ENCODE measurements at places on chromosomes 3 and 15. TPM values are rescaled to one million over a fixed set of nuclear protein-coding genes. Genes with fewer than 3 reads are reported as not detected.

RARB gene
- not detected for total RNA-seq

ST3GAL6 gene
- total RNA-seq, result not detected

GJD2 gene
- not detected for total RNA-seq

PLCB2 gene
- total RNA-seq, result 65.3 TPM

- no peaks in the 10 kb centered on the region for H3K36me3 ChIP-seq
- no peak overlapping the region for H3K27ac ChIP-seq
- no peaks in the 10 kb centered on the region for H3K4me1 ChIP-seq
- H3K27me3 ChIP-seq, result peaks cover 4% of the 10 kb centered on the region
- no peak overlapping the region for H3K4me3 ChIP-seq
- no peak for DNase-seq
Measured at GRCh38 chr3:53566461-53567145, 72.2 kb downstream of the CACNA1D start.

DNA sequence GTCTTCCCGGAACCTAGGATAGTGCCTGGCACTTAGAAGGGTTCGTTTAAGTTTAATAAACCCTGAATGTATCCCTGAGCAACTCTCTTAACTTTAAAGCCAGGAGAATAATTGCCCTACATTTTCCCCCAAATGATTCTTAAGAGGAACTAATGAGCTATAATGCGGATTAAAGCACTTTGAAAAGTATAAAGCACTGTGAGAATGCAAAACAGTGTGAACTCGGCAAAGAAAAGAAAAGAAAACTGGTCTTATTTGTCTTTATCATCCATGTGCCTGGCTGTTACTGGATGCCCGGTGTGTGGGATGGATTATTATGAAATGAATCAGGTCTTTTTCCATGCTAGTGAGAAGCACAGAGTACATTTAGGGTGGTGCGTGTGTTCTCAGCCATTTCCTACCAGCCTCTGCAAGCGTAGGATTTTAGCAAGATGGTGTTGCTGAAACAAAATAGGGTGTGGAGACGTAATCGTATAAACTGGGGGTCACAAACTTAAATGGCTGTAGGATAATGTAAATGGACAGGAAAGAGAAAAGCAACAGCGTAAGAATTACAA lies 983 bp downstream of the KBTBD12 start:
- no peak overlapping the region for H3K4me3 ChIP-seq
- no peaks in the 10 kb centered on the region for H3K36me3 ChIP-seq
- H3K27me3 ChIP-seq, result peaks cover 48% of the 10 kb centered on the region
- DNase-seq, result no peak

DNA sequence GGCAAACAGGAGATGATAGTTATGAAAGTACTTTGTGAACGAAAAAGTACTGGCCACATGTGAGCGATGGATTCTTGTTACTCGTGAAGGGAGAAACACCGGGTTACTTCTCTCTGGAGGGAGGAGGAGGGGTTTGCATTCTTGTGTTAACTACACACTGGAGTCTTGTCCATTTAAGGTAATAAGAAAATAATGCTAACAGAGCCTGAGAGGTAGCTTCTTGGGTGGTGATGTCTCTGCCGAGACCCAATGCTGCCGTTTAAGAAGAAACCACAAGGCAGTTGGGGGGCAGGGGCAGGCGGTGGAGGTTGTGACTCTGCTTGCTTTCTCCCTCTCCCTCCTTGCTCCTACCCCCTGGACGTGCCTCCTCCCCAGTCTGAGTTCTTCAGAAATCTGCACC lies 100.9 kb upstream of the ROPN1 start:
- H3K27me3 ChIP-seq, result peaks cover 21% of the 10 kb centered on the region
- no peak overlapping the region for H3K27ac ChIP-seq
- no peak overlapping the region for H3K4me3 ChIP-seq

DNA sequence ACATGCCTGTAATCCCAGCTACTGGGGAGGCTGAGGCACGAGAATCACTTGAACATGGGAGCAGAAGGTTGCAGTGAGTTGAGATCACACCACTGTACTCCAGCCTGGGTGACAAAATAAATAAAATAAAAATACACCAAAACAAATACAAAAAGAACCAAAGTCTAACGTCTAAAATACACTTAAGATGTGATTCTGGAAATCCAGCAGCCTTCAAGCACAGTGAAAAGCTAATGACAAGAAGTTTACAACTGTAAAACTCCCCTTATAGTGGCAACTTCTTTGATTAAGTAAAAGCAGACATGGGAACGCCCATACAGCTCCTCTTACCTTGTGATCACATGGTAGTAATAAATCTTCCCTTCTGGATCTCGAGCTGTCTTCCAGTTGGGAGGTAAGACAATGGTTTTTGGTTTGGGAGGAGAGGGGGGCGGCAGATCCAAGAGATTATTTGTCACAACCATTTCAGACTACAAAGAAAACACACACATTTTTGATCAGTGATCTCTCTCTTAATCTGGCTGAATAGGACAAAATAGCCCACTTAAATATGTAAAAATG lies 62.8 kb downstream of the NBEAL2 start:
- DNase-seq, result no peak
- H3K4me1 ChIP-seq, result peaks cover 24% of the 10 kb centered on the region
- H3K27ac ChIP-seq, result no peak overlapping the region
- no peaks in the 10 kb centered on the region for H3K27me3 ChIP-seq
- no peak overlapping the region for H3K4me3 ChIP-seq

- peaks cover 27% of the 10 kb centered on the region for H3K27me3 ChIP-seq
- H3K4me1 ChIP-seq, result peaks cover 10% of the 10 kb centered on the region
- no peaks in the 10 kb centered on the region for H3K36me3 ChIP-seq
Measured at GRCh38 chr3:135964160-135964955, 1.2 kb upstream of the PPP2R3A start.

DNA sequence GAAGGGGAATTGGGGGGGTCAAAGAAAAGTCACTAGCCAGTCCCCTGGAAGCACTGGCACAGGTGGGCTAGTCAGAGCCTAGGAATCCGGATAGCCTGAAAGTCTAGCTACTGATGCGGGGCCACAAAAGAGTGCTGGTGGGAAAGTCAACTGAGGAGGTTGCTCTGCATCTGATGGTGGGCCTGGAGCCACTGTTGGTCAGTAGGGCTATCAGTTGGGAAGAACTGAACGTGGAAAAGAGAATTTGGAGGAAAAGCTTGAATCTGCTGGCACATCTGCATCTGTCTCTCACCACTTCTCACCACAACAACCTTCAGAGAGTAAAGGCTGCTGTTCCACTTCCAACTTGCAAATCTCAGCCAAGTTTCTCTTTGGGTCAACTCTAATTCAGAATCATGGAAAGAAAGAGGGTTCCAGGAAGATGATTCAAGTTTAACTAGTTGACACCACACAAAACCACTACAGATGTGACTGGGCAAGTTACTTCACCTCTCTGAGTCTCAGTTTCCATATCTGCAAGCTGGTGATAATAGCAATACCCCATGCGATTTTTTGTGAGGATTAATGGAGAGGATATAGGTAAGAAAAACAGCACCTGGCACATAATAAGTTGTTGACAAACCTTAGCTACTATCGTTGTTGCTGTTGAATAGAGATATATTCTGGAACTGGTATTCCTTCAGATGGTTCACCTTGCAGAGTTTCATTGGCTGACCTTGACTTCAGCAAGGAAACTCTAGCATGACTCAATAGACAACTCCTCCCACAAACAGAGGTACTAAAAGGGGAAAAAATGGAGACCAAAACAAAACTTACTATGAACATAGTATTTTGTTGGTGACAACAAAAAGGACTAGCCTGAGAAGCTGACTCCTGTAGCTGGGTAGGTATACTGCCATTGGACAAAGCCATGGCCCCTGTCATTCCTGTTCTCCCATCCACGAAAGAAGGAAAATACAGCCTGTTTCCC lies 280.2 kb upstream of the STT3B start:
- H3K4me3 ChIP-seq, result peak overlapping the region; percentile 14
- H3K27ac ChIP-seq, result peak overlapping the region; percentile 96
- H3K4me1 ChIP-seq, result peaks cover 73% of the 10 kb centered on the region
- H3K36me3 ChIP-seq, result peaks cover 2% of the 10 kb centered on the region

GRCh38 chr3:127903611-127904375 lies 11.2 kb upstream of the KBTBD12 start:
- H3K4me1 ChIP-seq, result no peaks in the 10 kb centered on the region
- peaks cover 22% of the 10 kb centered on the region for H3K27me3 ChIP-seq
- no peaks in the 10 kb centered on the region for H3K36me3 ChIP-seq
- no peak overlapping the region for H3K27ac ChIP-seq
- no peak for DNase-seq

GRCh38 chr3:23575697-23576096 lies 230.1 kb upstream of the UBE2E1 start:
- H3K27ac ChIP-seq, result no peak overlapping the region
- no peak for DNase-seq
- no peak overlapping the region for H3K4me3 ChIP-seq

GRCh38 chr15:69328739-69329138 lies 30.0 kb downstream of the PAQR5 start:
- no peaks in the 10 kb centered on the region for H3K36me3 ChIP-seq
- H3K4me3 ChIP-seq, result no peak overlapping the region
- H3K4me1 ChIP-seq, result no peaks in the 10 kb centered on the region
- no peak for DNase-seq
- peaks cover 15% of the 10 kb centered on the region for H3K27me3 ChIP-seq
- no peak overlapping the region for H3K27ac ChIP-seq

- no peak overlapping the region for H3K27ac ChIP-seq
- no peak overlapping the region for H3K4me3 ChIP-seq
- peaks cover 25% of the 10 kb centered on the region for H3K27me3 ChIP-seq
- H3K36me3 ChIP-seq, result no peaks in the 10 kb centered on the region
- DNase-seq, result no peak
Measured at GRCh38 chr15:75947092-75947491, 43.4 kb downstream of the FBXO22 start.

- H3K27ac ChIP-seq, result no peak overlapping the region
- peaks cover 44% of the 10 kb centered on the region for H3K27me3 ChIP-seq
- peaks cover 16% of the 10 kb centered on the region for H3K4me1 ChIP-seq
- DNase-seq, result peak; percentile 52
Measured at GRCh38 chr15:44194323-44195150, 534 bp downstream of the FRMD5 start.

GRCh38 chr3:194906229-194906629 lies 220.5 kb downstream of the FAM43A start:
- H3K27ac ChIP-seq, result no peak overlapping the region
- H3K27me3 ChIP-seq, result peaks cover 23% of the 10 kb centered on the region
- H3K4me1 ChIP-seq, result peaks cover 6% of the 10 kb centered on the region
- DNase-seq, result no peak

DNA sequence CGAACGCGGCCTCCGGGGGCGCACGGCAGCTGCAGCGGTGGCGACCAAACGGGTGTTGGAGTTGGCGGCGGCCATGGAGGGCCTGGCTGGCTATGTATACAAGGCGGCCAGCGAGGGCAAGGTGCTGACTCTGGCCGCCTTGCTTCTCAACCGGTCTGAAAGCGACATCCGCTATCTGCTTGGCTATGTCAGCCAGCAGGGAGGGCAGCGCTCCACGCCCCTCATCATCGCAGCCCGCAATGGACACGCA lies 725 bp downstream of the FEM1B start:
- peak; percentile 81 for DNase-seq
- H3K4me1 ChIP-seq, result peaks cover 52% of the 10 kb centered on the region
- peak overlapping the region; percentile 97 for H3K27ac ChIP-seq
- H3K4me3 ChIP-seq, result peak overlapping the region; percentile 90
- no peaks in the 10 kb centered on the region for H3K27me3 ChIP-seq

DNA sequence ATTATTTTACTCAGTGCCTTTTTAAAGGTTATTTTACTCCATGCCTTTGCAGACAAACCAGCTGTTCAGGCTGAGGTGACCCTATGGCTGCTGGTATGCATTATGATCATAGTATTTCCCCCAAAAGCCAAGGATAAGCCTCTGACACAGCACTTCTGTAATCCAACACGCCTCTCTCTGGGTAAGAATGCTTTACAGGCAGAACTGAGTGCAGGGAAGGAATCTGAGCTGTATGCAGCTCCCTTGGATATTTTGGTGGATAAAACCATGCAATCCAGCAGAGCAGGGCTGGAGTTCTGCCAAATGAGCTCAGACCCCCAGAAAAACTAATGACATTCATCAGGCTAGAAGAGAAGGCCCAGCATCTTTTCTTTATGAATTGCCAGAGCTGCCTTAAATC lies 11.7 kb upstream of the MAP1A start:
- DNase-seq, result no peak
- no peak overlapping the region for H3K4me3 ChIP-seq
- no peaks in the 10 kb centered on the region for H3K36me3 ChIP-seq
- H3K27me3 ChIP-seq, result no peaks in the 10 kb centered on the region

DNA sequence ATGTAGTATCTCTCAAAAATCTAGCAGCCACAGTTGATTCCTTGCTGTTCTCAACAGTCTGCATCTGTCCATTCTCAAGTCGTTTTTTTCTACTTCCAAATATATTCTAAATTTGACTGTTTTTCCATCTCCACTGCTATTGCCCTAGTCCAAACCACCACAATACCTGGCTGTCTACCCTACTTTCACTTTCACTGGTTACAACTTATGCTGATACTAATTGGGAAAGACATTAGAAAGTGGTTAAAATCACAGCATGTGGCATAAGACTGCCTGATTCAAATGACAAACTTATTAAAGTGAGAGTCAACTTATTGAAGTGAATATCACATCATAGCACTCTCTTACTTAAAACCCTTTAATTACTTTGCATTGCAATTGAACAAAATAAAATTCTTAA lies 72.6 kb downstream of the CHST2 start:
- H3K4me3 ChIP-seq, result no peak overlapping the region
- no peaks in the 10 kb centered on the region for H3K36me3 ChIP-seq
- DNase-seq, result no peak

- H3K27ac ChIP-seq, result no peak overlapping the region
- no peak overlapping the region for H3K4me3 ChIP-seq
- H3K36me3 ChIP-seq, result peaks cover 7% of the 10 kb centered on the region
- peaks cover 3% of the 10 kb centered on the region for H3K4me1 ChIP-seq
Measured at GRCh38 chr3:46429250-46429649, 22.2 kb downstream of the CCRL2 start.

DNA sequence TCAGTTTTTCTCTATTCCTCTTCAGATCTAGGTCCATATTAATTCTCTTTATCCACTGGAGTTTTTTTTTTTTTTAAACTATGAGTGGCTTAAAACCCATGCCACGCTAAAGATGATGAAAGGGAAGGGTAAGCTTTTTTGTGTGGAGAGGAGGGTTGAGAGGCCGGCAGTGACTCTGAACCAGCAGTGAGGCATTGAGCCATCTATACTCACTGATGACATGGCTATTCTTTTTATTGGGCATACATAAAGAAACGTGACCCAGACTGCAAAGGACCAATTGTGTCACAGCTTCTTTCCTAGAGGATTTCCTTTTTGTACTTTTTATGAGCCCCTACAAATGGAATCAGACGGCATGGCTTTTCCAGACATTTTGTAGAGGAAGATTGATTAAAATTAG lies 662.2 kb downstream of the AGBL1 start:
- H3K4me3 ChIP-seq, result no peak overlapping the region
- no peak for DNase-seq
- no peaks in the 10 kb centered on the region for H3K27me3 ChIP-seq

DNA sequence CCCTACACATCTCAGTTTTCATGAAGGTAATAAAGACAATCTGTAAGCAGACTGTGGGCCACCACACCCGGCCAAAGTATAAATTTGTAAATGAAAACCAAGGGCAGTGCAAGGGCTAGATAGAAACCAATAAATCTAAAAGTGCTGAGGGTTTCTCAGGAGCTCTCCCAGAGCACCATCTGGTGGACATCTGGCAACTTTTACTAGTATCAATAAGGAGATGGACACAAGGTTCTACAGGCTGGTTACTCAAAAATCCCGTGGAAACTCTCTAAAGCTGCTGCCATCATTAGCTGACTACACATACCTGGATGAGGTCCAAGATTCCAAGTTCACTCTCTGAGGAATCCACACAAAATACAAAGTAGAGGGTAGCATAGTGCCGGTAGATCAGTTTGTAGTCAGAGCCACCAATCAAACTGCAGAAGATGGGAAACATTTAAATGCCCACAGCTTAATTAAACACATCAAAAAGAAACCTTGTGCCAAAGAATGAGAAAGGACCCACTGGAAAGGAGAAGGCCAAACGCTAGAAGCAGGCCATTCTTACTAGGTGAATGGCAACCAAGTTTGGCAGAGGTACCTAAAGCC lies 5.5 kb downstream of the AP3S2 start:
- peaks cover 36% of the 10 kb centered on the region for H3K4me1 ChIP-seq
- no peak for DNase-seq
- no peak overlapping the region for H3K4me3 ChIP-seq
- H3K27ac ChIP-seq, result no peak overlapping the region

Measured in activated CD4-positive, alpha-beta memory T cell treated with anti-CD3 and anti-CD28 coated beads for 36 hours (primary cell).